NCI-H1930 (cell line): ENCODE measurements at places on chromosomes 11 and 22.
A peak's percentile ranks its signal among the peaks of the same experiment; 100 is the strongest.

DNA sequence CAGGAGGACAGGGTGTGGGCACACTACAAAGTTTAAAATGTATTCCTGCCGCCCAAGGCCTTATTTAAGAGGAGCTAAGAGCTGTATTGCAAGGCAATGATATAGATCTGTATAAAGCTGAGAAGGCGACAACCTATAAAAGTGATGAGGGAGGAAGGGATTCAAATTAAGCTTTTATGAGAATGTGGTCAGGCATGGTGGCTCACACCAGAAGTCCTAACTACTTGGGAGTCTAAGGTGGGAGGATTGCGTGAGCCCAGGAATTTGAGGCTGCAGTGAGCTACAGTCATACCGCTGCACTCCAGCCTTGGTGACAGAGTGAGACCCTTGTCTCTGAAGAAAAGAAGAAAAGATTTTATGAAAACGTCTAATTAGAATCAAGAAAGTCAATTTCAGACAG, 9.7 kb upstream of the GLB1L3 start:
- no peak for DNase-seq

GRCh38 chr22:39496131-39496838, 5.8 kb upstream of the MIEF1 start:
- DNase-seq: peak; percentile 56

- no peak for DNase-seq
Observed at GRCh38 chr22:46935506-46936377, 173.3 kb downstream of the TBC1D22A start.

DNA sequence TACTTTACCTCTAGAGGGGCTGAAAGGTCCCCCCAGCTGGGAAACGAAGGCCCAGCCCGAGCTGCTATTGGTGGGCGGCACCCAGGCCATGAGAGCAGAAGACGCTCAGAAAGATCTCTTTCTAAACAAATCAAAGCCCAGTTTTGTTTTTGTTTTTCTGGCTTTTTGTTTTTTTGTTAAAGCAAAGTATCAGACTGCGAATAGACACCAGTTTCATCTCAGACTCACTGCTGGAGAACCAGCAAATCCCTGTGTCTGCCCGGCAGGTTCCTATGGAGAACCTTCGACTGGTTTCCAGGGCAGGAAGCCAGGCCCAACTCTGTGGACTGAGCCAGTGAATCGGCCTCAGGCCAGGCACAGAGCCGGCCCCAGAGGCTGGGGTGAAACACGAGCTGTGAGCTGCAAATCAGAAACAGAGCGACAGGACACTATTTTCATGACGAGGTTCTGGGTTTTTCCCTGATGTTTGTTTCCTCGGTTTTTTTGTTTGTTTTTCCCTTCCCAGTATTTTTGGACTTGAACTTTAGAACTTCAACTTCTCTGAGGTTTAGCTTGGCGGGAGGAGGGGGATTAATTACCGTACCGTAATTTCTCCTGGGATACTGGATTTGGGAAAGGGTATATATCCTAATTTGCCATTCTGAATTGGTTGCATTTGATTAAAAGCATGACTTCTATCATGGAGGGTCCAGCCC, 16.0 kb upstream of the B4GALNT4 start:
- no peak for DNase-seq

DNA sequence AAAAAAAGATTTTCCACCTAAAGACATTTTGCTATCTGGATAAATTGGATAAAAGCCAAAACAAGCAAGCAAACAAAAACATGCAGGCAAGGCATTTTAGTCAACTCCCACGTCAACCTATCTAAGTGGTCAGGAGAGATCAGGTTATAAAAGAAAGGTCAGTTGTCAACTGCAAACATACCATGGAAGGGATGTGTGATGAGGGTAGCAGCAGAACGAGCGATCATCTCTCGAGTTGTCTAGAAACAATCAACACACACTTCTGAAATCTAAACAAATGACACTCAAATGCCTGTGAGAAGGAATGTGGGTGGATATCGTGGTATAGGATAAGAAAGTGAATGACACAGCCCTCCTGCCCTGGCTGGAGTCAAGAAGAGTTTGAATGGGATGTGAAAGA, 10.9 kb downstream of the MTCH2 start:
- DNase-seq: no peak

GRCh38 chr11:65555693-65556231, 2.4 kb downstream of the LTBP3 start:
- DNase-seq: no peak

GRCh38 chr11:48141475-48142122, 75.0 kb upstream of the OR4B1 start:
- no peak for DNase-seq

- DNase-seq: no peak
Observed at GRCh38 chr22:19289475-19290161, 1.9 kb downstream of the CLTCL1 start.

DNA sequence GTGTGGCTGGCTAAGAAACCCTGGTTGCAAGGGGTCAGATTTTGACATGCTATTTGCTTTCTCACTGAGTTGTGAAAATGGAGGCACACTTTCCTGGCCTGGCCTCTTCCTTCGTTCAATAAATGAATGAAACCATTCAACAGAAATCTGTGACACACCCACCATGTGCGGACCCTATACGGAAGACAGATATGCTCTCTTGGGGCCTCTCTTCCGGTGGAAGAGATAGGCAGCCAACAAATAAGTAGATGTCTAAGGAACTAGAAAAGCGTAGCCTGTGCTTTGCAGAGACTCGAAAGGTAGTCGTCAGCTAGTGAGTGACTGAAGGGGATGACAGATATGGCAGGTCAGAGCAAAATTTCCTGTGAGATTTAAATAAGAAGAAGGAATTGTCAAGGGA, 5.3 kb downstream of the KCNQ1OT1 start:
- no peak for DNase-seq

DNA sequence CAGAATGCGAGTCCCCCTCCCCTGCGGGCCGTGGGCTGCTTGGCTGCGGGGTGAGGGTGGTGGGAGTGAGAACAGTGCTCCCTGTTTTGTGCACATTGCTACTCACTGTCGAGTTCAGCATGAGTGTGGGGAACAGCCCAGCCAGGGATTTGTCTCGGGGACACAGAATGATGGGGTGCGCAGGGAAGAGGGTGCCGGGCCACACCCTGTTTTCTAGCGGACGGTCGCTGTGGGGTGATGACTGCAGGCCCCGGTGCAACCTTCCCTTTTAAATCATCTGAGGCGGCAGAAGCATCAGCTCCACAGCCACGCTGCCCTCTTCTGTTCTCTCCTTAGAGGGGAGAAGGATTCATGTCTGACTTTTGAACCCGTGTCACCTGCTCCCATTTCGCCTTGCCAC, 1051.2 kb downstream of the TBC1D22A start:
- no peak for DNase-seq

DNA sequence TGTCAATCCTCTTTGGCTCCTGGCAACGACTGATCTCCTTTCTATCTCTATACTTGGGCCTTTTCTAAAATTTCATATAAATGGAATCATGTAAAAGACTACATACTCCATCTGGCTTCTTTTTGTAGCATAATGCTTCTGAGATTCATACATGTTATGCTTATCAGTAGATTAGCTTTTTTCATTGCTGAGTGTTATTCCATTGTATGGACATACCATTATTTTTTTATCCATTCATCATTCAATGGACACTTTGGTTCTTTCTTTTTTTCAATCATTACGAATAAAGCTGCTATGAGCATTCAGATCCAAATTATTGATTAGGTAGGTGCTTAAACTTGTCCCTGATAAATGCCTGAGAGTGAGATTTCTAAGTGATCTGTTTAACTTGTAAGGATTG, 11.7 kb upstream of the ARL14EP start:
- DNase-seq: no peak

DNA sequence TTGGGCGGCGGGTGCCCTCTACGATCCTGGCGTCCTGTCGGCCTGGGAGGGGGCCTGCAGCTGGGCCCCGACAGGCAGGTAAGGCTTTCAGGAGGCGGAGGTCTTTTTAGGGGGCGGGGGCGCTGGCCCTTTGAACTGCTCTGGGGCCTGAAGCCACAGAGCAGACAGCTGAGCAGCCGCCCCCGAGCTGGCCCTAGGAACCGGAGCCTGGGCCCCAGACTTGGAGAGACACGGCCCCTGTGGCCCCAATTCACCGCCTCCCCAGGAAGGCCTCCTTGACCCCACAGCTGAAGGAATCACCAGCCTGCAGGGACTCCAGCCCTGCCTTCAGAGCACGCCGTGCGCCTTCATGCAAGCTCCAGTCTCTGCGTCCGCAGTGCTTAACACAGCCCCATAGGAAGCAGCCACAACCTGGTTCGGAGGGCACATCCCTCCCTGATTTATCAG, 618 bp upstream of the CERK start:
- DNase-seq: no peak

DNA sequence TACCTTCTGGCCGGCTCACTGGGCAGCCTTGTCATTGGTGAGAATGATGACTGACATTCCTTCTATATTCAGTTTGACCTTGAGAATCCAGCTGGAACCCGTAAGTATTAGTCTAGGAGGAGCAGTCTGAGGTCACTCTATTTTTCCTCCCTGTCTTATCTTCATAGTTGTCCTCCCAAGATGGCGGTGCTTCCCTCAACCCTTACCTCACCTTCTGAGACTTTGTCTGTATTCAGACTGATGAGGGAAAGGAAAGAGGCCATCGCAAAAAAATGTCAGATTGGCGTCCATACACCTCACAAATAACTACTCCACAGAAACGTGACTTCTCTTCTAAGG, 6.0 kb downstream of the KREMEN1 start:
- DNase-seq: no peak

- DNase-seq: no peak
Observed at GRCh38 chr11:90700789-90701439, 478.1 kb upstream of the CHORDC1 start.

GRCh38 chr22:28802595-28803123, 2.3 kb upstream of the XBP1 start:
- DNase-seq: no peak

GRCh38 chr11:2534957-2535672, 90.3 kb downstream of the KCNQ1 start:
- DNase-seq: no peak

DNA sequence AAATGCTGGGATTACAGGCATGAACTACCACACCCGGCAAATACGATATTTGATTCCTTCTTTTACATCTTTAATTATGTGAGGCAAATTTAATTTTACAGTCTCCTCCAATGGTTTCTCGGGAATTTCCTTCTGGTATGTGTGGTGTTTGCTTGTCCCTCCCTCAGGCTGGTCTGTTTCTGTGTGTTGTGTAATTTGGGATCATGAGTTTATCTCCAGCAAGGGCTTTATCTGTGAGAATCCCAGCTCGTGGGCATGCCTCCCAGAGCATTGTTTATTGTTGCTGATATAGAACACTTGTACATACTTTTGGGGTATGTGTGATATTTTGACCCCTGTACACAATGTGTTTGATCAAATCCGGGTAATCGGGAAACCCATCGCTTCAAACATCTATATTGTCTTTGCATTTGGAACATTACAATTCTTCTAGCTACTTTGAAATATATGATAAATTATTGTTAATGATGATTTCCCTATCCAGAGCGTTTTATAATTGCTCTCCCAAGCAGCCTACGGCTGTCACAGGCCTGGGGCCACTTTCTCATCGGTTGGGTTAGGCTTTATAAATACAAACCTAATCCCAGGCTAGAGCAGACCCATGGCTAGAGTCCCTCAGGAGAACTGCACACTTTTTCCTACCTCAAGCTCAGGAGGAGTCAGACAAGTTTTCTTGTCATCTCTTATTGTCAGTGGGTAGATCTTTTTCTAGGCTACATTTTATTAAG, 15.0 kb upstream of the PRR5 start:
- DNase-seq: no peak

GRCh38 chr11:3879967-3880542, 24.6 kb downstream of the STIM1 start:
- DNase-seq: no peak

GRCh38 chr11:93844568-93844967, 5.8 kb downstream of the VSTM5 start:
- DNase-seq: no peak

GRCh38 chr11:69004411-69005182, 8.4 kb downstream of the MRGPRF start:
- no peak for DNase-seq

- DNase-seq: no peak
Observed at GRCh38 chr11:116871248-116871647, 33.8 kb upstream of the APOA1 start.

- DNase-seq: no peak
Observed at GRCh38 chr11:45794169-45794568, 10.8 kb upstream of the SLC35C1 start.

GRCh38 chr11:67357831-67358670, 4.7 kb upstream of the POLD4 start:
- DNase-seq: no peak

DNA sequence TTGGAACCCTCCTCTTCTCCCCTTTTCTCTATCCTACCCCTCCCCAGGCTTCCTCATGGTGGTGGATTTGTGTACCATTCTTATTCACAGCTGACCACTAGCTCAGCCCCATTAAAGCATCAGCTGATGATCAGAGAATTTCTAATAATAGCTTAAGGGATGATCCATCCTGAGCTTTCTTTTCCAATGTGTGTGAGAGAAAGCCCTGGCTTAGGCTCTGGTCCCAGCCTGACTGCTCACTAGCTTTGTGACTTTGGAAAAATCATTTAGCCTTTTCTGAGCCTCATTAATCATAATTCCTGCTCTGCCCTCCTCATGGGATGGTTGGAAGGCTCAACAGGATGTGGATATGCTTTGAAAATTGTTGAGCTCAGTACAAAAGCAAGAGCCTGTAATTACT, 26.3 kb upstream of the CCDC90B start:
- no peak for DNase-seq

DNA sequence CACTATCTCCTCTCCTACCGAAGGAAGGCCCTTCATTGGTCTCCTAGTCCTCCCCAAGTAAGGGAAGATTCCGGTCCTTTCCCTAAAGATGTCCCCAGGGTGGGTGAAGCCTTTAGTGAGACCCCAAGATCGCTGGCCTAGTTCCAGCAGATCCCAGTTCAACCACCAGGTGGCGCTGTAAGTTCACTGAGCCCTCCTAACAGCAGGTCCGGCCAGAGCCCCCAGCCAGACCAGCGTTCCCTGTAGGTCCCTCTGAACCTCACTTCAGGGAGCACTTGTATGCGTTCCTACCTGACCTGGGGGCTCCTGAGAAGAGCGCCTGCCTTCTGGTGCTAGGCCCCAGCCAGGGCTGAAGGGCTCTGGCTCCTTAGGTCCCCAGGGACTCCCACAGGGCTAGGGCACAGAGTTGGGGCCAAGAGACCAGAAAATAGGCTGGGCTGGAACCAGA, 38.1 kb downstream of the LMO1 start:
- DNase-seq: peak; percentile 41

GRCh38 chr11:37474889-37475288, 876.9 kb upstream of the RAG2 start:
- no peak for DNase-seq

DNA sequence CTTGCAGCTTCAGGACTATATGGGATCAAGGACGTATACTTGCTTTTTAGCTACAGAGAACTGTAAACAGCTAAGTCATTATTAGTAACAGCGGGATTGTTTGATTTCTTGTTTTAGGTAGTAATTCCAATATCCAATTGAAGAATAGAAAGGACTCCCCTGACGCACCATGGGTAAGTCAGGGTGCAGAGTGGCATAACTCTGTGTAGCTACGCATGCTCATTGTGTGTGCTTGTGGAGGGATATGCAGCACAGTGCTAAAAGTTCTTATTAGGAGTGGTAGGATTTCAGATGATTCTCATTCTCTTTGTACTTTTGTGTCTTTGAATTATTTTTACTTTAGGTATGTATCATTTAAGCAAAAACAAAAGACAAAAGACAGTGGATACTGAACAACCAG, 7.7 kb upstream of the PEX26 start:
- no peak for DNase-seq
